ENCODE measurements at places on chromosomes 11 and 22.

DNA sequence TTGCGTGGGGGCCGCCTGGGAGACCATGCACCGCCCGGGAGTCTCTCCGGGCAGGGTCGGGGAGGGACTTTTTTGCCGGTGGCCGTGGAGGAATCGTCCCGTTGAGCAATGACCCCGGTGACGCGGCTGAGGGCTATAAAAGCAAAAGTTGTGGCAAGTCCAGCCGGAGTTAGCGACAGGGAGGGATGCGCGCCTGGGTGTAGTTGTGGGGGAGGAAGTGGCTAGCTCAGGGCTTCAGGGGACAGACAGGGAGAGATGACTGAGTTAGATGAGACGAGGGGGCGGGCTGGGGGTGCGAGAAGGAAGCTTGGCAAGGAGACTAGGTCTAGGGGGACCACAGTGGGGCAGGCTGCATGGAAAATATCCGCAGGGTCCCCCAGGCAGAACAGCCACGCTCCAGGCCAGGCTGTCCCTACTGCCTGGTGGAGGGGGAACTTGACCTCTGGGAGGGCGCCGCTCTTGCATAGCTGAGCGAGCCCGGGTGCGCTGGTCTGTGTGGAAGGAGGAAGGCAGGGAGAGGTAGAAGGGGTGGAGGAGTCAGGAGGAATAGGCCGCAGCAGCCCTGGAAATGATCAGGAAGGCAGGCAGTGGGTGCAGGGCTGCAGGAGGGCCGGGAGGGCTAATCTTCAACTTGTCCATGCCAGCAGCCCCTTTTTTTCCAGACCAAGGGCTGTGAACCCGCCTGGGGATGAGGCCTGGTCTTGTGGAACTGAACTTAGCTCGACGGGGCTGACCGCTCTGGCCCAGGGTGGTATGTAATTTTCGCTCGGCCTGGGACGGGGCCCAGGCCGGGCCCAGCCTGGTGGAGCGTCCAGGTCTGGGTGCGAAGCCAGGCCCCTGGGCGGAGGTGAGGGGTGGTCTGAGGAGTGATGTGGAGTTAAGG is at the start of gene NEAT1:
NEAT1 (plus strand) TSS at position 166 of the 883 bp plus-strand sequence.
- DNase-seq, result no peak

DNA sequence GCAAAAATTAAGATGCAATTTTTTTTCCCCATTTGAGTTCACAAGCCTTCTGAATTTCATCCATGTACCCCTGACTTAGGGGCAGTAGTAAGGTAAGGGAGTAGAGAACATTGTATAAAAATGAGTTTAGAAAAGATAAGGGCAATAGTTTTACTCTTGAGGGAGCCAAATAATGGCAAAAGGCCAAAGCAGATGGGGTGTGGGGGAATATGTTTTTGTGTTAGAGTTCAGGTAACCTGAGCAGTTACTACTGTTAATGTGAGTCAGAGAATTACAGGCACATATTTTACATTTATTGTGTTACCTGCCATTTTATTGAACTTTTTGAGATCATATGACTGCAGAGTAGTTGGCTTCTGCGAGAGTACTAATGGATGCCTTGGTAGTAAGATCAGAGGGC is 3.1 kb downstream of the EED start:
- DNase-seq, result no peak

- DNase-seq, result peak; percentile 24
These were observed 935 bp upstream of the RTN4RL2 start for GRCh38 chr11:57459164-57460021.

DNA sequence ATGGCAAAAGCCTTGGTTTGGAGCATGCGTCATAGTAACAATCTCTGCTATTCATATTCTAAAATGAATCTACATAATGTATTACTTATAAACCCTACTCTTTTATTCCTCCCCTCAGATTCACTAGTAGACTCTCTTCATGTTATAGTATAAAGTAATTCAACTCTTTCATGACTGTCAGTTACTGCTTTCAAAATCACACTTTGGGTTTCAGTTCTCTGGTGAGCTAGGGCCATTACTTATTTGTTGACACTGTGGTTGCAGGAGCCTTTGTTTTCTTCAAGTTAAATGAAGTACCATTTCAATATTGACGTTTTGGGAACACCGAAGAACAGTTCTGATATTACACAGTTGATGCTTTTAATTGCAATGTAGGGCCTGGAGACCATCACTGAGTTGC is 378.4 kb downstream of the DDX10 start:
- peak; percentile 6 for DNase-seq

DNA sequence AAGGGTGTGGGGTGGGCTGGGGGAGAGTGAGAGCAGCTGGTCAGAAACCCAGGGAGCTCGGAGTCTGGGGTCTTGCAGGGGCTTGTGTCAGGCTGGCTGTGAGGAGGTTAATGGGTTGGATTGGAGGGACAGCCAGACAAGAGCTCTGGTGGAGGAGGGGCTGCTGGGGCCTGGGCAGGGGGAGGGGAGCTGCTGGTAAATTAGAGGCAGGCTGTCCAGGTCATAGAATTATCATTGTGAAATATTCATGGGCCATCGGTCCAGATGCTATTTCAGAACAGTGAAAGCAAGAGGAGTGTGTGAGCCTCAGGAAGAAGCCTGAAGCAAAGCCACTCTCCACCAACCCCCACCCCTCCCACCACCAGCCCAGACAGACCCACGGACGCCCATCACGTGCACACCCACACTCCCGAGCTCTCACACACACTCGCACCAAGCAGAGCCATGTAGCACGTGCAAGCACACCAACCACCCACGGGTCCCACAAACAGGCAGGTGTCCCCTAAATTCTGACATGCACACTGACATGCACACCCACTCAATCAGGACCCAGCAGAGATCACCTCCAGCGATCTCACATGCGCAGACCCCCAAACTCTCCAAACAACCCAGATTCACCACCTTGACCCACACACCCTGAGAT is 18.8 kb downstream of the RTN4RL2 start:
- no peak for DNase-seq
